ENCODE measurements at places on chromosomes 11 and 22. TPM values are rescaled to one million over a fixed set of nuclear protein-coding genes. Genes with fewer than 3 reads are reported as not detected.

TIGD3 gene
- 1.3 TPM for total RNA-seq

LAYN gene
- 21.3 TPM for total RNA-seq

ANKK1 gene
- total RNA-seq: 1.4 TPM

PKNOX2 gene
- total RNA-seq: 1.0 TPM

SLC17A6 gene
- total RNA-seq: not detected

PHF21B gene
- 3.6 TPM for total RNA-seq

TTC36 gene
- total RNA-seq: 15.1 TPM

PRG3 gene
- total RNA-seq: not detected

GUCY1A2 gene
- total RNA-seq: 5.3 TPM

RFPL2 gene
- 0.29 TPM for total RNA-seq

FXYD2 gene
- 2.0 TPM for total RNA-seq

BATF2 gene
- 0.64 TPM for total RNA-seq

OR4D5 gene
- total RNA-seq: not detected

SMTN gene
- total RNA-seq: 54.1 TPM

DDX25 gene
- total RNA-seq: not detected

MRGPRE gene
- total RNA-seq: not detected

TMPRSS5 gene
- 11.3 TPM for total RNA-seq

OR56A4 gene
- not detected for total RNA-seq

C11orf87 gene
- under 0.01 TPM for total RNA-seq

FREY1 gene
- 3.2 TPM for total RNA-seq

TSGA10IP gene
- total RNA-seq: not detected

CDC45 gene
- 0.48 TPM for total RNA-seq

ANO5 gene
- total RNA-seq: 4.2 TPM

TMPRSS4 gene
- 0.98 TPM for total RNA-seq

CCDC81 gene
- total RNA-seq: 1.3 TPM

CRYBB3 gene
- 0.66 TPM for total RNA-seq

SERPING1 gene
- total RNA-seq: 421 TPM

ELFN2 gene
- total RNA-seq: not detected

C11orf52 gene
- total RNA-seq: 40.5 TPM

ARRB1 gene
- total RNA-seq: 42.3 TPM

PKP3 gene
- total RNA-seq: 60.9 TPM

A4GALT gene
- 22.9 TPM for total RNA-seq

PHOX2A gene
- not detected for total RNA-seq

GDPD4 gene
- total RNA-seq: not detected

FAM118A gene
- total RNA-seq: 104 TPM

ACTN3 gene
- total RNA-seq: not detected

IRAG1 gene
- 10.1 TPM for total RNA-seq

NNMT gene
- total RNA-seq: 1,078 TPM

POTEH gene
- total RNA-seq: not detected

GRAMD1B gene
- 10.2 TPM for total RNA-seq

RASGRP2 gene
- total RNA-seq: 12.5 TPM

ZW10 gene
- 18.7 TPM for total RNA-seq

KRTAP5-9 gene
- not detected for total RNA-seq

FAR1 gene
- 49.2 TPM for total RNA-seq

Measured in breast epithelium (tissue), 4 donors.